CD8-positive, alpha-beta T cell (primary cell): ENCODE measurements at places on chromosomes 6 and 20.

DNA sequence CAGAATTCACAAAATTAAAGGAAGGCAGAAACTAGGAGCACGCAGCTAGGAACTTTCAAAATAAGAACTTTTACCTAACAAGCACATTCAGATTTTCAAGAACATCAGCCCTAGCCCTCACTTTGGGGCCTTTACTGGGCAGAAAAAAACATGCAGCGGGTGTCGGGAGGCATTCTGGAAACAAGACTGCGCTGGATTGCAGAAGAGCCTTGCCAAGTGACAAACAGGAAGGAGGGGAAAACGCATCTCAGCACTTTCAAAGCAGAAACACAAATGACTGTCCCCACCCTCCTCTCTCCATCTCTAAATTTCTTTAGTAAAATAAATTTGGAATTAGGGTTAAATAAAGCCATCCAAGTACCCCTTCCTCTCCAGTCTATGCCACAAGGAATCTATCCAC is 74.6 kb upstream of the RREB1 start:
- DNase-seq, result no peak

- no peak for DNase-seq
Observed at GRCh38 chr6:159152041-159152440, 17.2 kb upstream of the FNDC1 start.

GRCh38 chr6:110951008-110951407 is 7.5 kb upstream of the GTF3C6 start:
- no peak for DNase-seq

GRCh38 chr6:117906958-117907600 is at the start of gene SLC35F1:
Gene SLC35F1 (plus strand): TSS chr6:117907264.
- peak; percentile 5 for DNase-seq

DNA sequence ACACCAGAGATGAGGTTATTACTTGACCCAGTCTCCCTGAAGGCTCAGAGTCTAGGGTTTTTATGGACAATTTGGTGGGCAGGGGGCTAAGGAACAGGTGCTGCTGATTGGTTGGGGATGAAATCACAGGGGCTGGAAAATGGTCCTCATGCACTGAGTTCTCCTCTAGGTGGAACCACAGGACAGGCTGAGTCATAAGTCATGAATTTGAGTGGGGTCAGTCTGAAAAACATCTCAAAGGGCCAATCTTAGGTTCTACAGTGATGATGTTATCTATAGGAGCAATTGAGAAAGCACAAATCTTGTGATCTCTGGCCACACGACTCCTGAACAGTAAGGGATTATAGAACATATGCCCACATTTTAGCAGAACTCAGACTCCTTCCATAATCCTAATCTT is 5.9 kb upstream of the MRS2 start:
- no peak for DNase-seq

GRCh38 chr6:53300656-53301551 is 47.8 kb downstream of the ELOVL5 start:
- no peak for DNase-seq

GRCh38 chr20:31596831-31597480 is 8.1 kb upstream of the ID1 start:
- no peak for DNase-seq

GRCh38 chr6:159639721-159640120 is 53.3 kb downstream of the SOD2 start:
- no peak for DNase-seq

DNA sequence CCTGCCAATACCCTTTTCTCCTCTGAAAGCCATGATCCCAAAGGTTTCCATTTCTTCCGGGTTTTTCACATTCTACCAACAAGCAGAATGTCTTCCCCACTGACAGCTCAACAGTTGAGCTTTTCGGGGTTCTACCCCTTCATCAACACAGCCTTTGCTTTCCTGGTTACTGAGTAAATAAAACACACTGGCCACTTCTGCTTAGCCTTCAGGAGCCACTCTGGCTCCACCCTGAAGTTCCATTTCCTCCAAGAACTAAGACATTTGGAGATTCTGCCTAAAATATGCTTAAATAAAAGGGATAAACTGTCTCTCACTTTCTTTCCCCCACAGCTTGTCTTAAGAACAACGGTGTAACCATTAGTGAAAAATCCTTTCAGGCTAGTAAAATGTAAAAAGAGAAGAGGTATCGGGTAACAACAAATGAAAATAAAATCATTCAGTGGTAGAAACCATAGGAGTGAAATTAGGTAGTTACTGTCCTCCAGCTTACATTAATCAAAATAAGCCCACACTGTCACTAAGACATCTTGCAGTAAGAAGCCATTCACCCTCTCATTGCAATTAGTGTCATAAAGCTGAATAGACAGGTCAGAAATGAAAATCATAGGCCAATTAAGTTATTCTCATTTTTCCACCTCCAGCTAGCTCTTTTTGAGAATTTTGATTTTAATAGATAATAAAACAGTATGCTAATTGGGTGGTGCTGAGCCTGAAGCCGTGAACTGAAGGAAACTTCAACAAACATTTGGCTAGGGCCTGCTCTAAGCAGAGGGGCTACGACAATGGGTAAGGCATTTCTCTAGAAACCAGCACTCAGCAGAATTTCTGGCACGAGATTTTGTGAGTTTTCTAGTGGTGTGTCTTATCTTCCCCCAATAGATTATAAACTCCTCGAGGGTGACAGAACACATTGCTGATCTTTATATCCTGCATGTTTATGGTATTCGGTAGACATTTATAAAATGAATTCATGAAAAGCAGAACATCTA is 194.2 kb downstream of the KHDC1L start:
- DNase-seq, result no peak

GRCh38 chr20:33868595-33868994 is 57.4 kb downstream of the CHMP4B start:
- DNase-seq, result no peak

- DNase-seq, result no peak
Observed at GRCh38 chr20:10984294-10984693, 310.5 kb upstream of the JAG1 start.

DNA sequence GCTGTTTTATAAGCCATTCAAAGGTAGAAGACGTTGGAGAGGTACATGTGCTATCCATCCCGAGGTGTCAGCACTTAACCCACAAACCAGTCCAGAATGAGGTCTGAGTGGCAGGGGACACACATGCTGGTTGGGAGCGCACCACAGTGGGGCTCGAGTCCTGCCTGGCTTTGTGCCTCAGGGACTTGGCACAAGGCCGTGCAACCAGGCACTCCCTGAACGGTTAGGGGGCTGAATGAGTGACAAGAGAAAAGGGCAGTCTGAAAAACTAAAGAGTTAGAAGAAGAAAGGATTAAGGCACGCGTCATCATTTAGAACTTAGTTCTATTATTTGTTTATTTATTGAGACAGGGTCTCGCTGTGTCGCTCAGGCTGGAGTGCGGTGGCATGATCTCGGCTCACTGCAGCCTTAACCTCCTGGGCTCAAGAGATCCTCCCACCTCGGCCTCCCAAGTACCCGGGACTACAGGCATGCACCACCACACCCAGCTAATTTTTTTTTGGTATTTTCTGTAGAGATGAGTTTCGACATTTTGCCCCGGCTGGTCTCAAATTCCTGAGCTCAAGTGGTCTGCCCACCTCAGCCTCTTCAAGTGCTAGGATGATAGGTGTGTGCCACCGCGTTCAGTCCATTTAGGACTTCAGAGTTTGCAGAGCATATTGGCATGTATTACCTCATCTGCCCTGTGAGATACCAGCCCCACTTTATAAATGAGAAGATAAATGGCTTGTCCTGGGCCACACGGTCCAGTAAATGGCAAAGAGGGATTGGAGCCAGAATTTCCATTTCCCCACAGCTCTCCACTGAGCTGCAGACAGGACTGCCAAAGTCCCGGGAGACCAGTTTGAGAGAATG is 47.4 kb upstream of the IRF4 start:
- DNase-seq, result no peak

- DNase-seq, result no peak
Observed at GRCh38 chr6:167767715-167768107, 59.0 kb upstream of the AFDN start.

DNA sequence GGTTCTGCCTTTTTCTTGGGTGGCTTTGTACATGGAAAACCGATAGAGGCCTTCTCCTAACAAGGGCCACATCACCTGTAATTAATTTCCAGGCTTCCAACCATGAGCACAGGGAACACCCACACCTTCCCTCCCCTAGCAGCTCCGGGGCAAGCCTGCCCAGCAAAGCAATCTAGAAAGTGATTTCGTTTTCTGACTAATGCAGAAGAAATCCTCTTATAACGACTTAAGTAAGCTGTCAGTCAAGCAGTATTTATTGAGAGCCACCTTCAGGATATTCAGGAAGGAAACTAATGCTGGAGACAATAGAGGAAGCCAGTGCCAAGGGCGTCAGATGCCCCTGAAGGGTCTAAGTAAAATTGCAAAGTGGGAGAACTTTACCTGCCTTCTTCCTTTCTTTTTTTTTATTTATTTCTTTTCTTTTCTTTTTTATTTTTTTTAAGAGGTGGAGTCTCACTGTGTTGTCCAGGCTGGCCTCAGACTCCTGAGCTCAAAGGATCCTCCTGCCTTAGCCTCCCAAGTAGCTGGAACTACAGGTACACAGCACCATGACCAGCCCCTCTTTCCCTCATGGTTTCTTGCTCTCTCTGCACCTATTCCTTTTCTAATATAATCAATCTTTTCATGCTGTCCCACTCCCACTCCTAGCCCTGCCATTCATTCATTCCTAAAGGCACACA is 67.5 kb upstream of the MBOAT1 start:
- no peak for DNase-seq

- DNase-seq, result no peak
Observed at GRCh38 chr20:45564760-45565276, 14.3 kb downstream of the WFDC8 start.

- DNase-seq, result no peak
Observed at GRCh38 chr20:42576167-42576566, 613.5 kb downstream of the PTPRT start.

GRCh38 chr6:20853828-20854227 is 319.6 kb downstream of the CDKAL1 start:
- DNase-seq, result no peak

- no peak for DNase-seq
Observed at GRCh38 chr6:119978274-119978889, 628.8 kb upstream of the MAN1A1 start.

DNA sequence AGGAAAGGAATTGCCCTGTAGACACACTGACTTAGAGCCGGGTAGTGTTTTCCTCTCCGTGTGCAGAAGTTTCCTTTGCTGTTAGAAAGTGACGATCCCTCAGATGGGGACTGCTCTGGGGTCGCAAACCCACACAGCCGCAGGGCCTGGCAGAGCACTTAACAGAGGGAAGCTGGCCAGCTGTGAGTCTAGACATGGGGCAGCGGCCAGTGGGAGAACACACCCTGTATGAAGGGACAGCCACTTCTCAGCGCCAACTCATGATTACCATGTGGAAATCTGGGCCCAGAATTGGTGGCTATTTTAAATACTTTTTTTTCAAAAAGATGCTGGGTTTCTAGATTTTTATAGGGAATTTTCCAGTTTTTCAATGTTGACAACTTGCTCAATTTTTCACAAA is 39.4 kb downstream of the SLC9A8 start:
- no peak for DNase-seq

- DNase-seq, result peak; percentile 81
Observed at GRCh38 chr6:33312361-33313104, 1.3 kb downstream of the TAPBP start.

DNA sequence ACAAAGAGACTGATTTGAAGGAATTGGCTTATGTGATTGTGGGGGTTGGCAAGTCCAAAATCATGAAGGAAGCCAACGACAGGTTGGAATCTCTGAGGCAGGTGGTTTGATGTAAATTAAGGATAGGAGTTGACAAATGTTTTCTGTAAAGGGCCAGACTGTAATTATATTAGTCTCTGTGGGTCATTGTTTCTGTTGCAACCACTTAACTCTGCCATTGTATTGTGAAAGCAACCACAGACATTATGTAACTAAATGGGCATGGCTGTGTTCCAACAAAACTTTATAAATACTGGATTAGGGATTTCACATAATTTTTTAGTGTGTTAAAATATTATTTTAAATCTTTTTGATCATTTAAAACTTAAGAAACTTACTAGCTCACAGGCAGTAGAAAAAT is 199.2 kb upstream of the MYLIP start:
- DNase-seq, result no peak

DNA sequence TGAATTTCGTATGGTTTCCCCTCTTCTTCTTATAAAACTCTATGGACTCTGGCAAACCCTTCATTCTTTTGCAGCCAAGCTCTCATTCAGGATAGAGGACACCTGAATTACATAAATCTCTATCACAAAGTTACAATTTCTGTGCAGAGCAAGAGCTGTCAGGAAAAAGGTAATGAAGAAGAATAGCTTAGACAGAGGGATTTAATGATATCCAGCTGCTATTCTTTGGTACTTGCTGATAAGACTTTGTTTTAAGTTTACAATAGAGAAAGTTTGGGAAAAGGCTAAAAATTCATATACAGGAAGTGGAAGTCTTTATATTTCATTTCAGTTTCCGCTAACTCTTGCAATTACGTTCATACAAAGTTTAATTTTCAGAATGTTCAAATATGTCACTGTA is 227.0 kb downstream of the FOXC1 start:
- DNase-seq, result no peak

DNA sequence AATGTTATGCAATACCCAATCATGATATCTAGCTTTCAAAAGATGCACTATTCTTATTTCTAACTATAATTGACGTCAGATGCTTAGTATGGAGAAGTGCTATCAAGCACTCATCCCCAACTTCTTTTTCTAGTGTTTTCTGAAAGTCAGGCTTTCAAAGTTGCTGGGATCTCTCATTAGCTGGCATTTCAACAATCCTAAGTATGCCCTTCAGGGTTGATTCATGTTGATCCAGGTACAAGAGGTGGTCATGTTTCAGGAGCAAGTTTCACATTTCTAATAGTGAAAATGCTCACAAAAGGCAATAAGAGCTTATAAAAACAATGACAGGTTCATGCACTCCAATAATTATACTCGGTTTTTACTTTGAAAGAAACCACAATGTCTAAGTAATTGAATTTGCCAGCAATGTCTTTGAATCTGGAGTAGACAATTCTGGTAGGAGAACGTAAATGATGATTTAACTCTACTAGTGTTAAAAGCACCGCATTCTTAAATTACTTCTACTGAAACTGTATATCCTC is 193.7 kb upstream of the KHDRBS2 start:
- DNase-seq, result no peak

DNA sequence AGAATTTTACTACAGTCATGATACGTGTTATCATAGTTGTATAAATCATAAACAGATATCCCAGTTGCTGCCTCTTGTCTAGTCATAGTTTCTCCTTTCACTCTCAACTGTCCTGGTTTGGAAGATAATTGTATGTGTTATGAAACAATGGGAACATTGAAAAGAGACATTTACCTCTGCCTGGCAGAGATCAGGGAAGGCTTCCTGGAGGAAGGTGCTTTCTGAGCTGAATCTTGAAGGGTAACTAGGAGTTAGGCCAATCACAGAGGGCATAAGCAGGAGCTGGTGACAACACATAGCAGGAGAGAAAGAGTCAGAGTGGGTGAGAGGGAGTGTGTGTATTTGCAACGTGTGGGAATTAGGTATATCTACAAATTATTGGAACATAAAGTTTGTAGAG is 5.4 kb downstream of the ASXL1 start:
- no peak for DNase-seq

GRCh38 chr6:19892260-19892659 is 55.1 kb downstream of the ID4 start:
- DNase-seq, result no peak
